LHCN-M2 (cell line): ENCODE measurements at places on chromosomes 2 and 18. TPM values are rescaled to one million over a fixed set of nuclear protein-coding genes. Genes with fewer than 3 reads are reported as not detected.

The DAPL1 gene
- 0.34 TPM in 1 of 2 replicates, not detected in the other for total RNA-seq

GRCh38 chr2:42809819-42810120 lies 17.4 kb upstream of the HAAO start:
- peak; percentile 84 for DNase-seq

DNA sequence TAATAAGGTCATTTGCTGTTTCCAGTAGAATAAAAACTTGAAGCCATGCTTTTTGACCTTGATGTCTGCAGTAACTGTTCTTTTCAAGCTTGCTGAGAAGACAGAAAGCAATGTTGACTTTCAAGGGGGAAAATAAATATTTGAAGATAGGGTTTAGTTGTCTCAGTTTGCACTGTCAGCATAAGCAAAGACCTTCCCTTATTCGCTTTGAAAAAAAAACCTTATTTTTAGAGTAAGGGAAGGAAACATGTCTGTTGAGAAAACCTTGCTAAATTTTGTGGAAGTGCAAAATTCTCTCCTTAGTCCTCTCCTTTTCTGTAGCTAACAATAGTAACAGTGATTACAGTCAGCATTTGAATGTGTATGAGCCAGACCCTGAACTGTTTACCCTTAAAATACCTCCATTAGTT lies 43.1 kb downstream of the MAP4K4 start:
- DNase-seq, result no peak

DNA sequence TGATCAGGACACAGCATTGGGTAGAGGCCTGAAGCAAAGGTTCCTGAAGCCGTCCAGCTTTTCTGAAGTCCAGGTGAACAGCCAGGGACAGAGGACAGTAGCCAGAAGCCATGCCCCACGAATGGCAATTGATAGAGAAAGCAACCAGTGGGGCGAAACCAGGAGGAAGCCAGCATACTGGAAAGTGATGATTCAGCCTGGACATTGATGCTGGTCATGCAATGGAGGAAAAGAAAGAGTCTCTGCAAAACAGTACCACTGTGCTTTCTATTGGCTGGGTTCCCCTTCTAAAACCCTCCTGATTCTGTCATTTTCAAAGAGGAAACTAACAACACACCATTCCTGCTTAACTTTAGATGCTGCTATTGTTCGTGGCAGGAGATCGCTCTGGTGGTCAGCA lies 221.4 kb upstream of the EPAS1 start:
- no peak for DNase-seq

GRCh38 chr2:121282800-121283385 lies 2.1 kb downstream of the TFCP2L1 start:
- no peak for DNase-seq
